Natural killer cell (primary cell): ENCODE measurements at places on chromosomes 3 and 15. TPM values are rescaled to one million over a fixed set of nuclear protein-coding genes. Genes with fewer than 3 reads are reported as not detected.

The PFKFB4 gene
- 2.4 TPM for total RNA-seq

The INO80 gene
- total RNA-seq = 43.9 TPM

The CGNL1 gene
- not detected for total RNA-seq

GRCh38 chr15:33934921-33935320, 33.4 kb upstream of the CHRM5 start:
- DNase-seq = no peak
- H3K4me3 ChIP-seq = no peak overlapping the region
- H3K27me3 ChIP-seq = no peaks in the 10 kb centered on the region
- H3K27ac ChIP-seq = no peak overlapping the region

DNA sequence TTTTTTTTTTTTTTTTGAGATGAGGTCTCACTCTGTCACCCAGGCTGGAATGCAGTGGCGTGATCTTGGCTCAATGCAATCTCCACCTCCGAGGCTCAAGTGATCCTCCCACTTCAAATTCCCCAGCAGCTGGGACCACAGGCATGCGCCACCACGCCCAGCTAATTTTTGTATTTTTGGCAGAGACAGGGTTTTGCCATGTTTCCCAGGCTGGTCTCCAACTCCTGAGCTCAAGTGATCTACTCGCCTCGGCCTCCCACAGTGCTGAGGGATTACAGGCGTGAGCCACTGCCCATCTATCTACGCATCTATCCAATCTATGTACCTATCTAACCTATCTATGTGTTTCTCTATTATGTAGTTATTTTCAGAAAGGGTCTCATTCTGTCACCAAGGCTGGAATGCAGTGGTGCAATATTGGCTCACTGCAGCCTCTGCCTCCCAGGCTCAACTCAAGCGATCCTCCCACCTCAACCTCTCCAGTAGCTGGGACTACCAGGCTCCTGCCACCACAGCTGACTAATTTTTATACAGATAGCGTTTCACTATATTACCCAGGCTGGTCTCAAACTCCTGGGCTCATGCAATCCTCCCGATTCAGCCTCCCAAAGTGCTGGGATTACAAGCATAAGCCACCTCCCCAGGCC, 20.2 kb upstream of the GPX1 start:
- peaks cover 30% of the 10 kb centered on the region for H3K4me1 ChIP-seq
- H3K36me3 ChIP-seq = peaks cover 14% of the 10 kb centered on the region
- no peak overlapping the region for H3K27ac ChIP-seq
- DNase-seq = no peak
- no peaks in the 10 kb centered on the region for H3K27me3 ChIP-seq

The TNFAIP8L3 gene
- total RNA-seq = not detected

DNA sequence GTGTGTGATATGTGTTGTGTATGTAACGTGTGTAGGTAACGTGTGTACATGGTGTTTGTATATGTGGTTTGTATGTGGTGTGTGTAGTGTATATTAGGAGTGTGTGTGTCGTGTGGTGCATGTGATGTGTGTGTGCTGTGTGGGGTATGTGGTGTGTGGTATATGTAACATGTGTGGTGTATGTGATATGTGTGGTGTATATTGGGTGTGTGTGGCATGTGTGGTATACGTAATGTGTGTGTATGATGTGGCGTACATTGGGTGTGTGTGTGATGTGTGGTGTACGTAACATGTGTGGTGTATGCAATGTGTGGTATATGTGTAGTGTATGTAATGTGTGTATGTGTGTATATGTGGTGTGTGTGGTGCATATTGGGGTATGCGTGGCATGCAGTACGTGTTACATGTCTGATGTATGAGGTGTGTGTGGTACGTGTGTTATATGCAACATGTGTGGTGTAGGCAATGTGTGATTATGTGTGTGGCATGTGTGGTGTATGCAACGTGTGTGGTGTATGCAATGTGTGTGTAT, 41.2 kb downstream of the ARRDC4 start:
- H3K27ac ChIP-seq = no peak overlapping the region
- no peak for DNase-seq
- no peaks in the 10 kb centered on the region for H3K36me3 ChIP-seq
- H3K27me3 ChIP-seq = no peaks in the 10 kb centered on the region
- H3K4me3 ChIP-seq = no peak overlapping the region
- H3K4me1 ChIP-seq = no peaks in the 10 kb centered on the region

DNA sequence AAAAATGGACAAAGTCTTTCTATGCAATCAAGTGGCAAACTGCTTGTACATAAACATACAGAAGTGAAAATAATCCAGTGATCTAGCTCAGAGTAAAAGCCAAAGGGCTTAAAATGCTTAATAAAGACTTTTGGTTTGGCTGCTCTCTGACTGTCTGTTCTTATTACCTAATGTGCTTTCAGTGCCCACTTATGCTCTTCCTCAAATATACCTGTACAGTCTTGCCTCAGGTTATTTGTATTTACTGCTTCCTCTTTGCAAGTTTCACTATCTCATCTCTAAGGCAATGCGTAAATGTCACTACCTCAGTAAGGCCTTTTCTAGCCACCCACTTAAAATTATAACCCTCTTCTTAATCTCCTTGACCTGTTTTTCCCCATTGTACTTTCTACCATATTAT, 171.8 kb downstream of the EPHA6 start:
- H3K4me1 ChIP-seq = no peaks in the 10 kb centered on the region
- H3K36me3 ChIP-seq = no peaks in the 10 kb centered on the region
- H3K4me3 ChIP-seq = no peak overlapping the region
- DNase-seq = no peak
- H3K27ac ChIP-seq = no peak overlapping the region
- H3K27me3 ChIP-seq = no peaks in the 10 kb centered on the region

DNA sequence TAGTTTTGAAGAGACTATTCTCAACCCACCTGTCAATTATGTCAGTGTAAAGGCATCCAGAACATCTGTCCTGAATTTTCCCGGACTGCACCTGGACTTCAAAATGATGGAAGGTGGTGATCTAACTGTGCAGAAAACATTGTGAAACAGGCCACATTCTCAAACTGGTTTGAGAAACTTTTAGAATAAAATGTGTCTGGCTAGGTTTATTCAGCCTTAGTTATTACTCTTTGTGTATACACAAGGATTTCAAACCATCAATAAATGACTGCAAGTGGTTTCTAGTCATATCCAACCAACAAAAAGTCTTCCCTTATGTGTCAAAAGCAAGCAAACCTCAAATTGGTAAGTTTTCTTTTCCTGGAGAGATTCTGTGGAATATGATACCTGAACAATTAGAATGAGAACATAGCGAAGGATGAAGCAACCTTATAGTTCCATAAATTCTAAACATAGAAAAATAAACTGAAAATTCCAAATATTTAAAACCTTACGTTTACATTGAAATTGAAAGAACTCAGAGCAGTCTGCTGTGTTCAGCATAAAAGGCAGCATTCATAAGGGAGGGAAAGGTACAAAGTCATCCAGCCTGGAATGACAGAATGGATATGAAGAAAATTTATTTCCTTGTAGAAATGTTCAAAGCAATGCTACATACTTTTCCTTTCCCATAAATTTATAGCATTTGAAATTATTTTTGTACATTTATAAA, 306.6 kb upstream of the TGFBR2 start:
- no peak overlapping the region for H3K4me3 ChIP-seq
- H3K36me3 ChIP-seq = no peaks in the 10 kb centered on the region
- DNase-seq = no peak
- no peaks in the 10 kb centered on the region for H3K4me1 ChIP-seq
- no peaks in the 10 kb centered on the region for H3K27me3 ChIP-seq

The TRIM42 gene
- not detected for total RNA-seq

DNA sequence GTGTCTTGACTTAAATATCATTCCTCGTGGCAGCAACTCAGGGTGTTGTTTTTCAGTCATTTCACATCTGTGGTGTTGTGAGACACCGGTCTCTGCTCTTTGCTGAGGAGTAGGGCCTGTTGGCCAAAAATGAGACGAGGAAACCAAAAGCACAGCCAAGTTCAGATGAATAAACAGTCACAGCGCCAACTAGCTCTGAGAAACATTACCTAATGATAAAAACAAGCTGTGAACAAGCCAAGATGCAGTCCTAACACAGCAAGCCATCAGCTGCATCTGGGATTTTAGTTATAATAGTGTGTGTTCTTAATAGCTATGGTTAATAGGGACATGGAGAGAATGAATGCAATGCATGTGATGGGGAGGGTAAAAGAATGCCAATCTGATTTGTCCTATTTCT, 843.4 kb upstream of the DPPA4 start:
- no peak overlapping the region for H3K27ac ChIP-seq
- no peaks in the 10 kb centered on the region for H3K27me3 ChIP-seq
- no peaks in the 10 kb centered on the region for H3K4me1 ChIP-seq

DNA sequence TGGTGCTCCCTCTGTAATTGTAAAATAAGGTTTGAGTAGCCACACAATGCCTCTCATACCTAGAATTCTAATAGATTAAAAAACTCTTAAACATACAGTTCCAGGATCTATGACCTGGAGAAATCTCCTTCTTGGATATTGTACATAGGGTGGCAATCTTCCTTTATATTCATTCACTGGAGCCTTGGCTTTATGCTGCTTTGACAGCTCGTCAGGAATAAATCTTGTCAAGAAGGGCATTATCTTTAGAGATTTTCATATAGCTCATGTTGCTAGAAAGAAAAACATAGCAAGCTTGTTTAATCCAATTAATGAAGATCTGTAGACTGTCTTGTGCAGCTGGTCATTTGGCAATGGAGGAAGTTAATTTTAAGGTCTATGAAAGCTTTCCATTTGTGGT, 131.1 kb downstream of the PYDC2 start:
- H3K36me3 ChIP-seq = no peaks in the 10 kb centered on the region
- no peaks in the 10 kb centered on the region for H3K27me3 ChIP-seq
- no peak overlapping the region for H3K27ac ChIP-seq
- no peak overlapping the region for H3K4me3 ChIP-seq

- peak; percentile 73 for DNase-seq
- H3K4me3 ChIP-seq = no peak overlapping the region
- peaks cover 70% of the 10 kb centered on the region for H3K4me1 ChIP-seq
- H3K27me3 ChIP-seq = no peaks in the 10 kb centered on the region
- H3K27ac ChIP-seq = peak overlapping the region; percentile 83
Observed at GRCh38 chr15:77024273-77025082, 29.6 kb downstream of the PSTPIP1 start.

The AMT gene
- 13.4 TPM for total RNA-seq

- H3K27ac ChIP-seq = no peak overlapping the region
- H3K27me3 ChIP-seq = no peaks in the 10 kb centered on the region
- H3K4me1 ChIP-seq = peaks cover 4% of the 10 kb centered on the region
- no peak for DNase-seq
- no peak overlapping the region for H3K4me3 ChIP-seq
- no peaks in the 10 kb centered on the region for H3K36me3 ChIP-seq
Observed at GRCh38 chr3:131036986-131037385, 10.3 kb downstream of the NEK11 start.

DNA sequence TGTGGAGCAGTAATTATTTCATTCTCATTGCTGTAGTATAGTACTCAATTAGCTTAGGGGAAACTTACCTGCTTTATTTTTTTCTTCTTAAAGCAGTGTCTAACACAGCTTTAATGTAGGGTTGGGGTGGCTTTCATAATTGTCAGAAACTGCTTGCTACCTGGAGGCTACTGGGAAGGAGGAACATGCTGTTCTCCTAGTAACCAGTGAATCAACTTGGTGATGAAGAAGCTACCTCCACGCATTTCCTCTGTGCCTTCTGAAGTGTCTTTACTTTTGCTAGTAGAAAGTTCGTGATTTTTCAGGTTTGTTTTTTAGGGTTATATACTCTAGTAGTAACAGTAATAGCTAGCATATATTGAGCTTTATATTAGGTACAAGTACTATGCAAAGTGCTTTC, 11.5 kb downstream of the FEM1B start:
- peaks cover 30% of the 10 kb centered on the region for H3K36me3 ChIP-seq
- no peaks in the 10 kb centered on the region for H3K4me1 ChIP-seq
- H3K27me3 ChIP-seq = no peaks in the 10 kb centered on the region
- no peak for DNase-seq
- H3K4me3 ChIP-seq = no peak overlapping the region

- H3K4me3 ChIP-seq = no peak overlapping the region
- peaks cover 47% of the 10 kb centered on the region for H3K4me1 ChIP-seq
- no peaks in the 10 kb centered on the region for H3K27me3 ChIP-seq
Observed at GRCh38 chr3:33047842-33048834, 48.8 kb downstream of the GLB1 start.

The TJP1 gene
- total RNA-seq = not detected

DNA sequence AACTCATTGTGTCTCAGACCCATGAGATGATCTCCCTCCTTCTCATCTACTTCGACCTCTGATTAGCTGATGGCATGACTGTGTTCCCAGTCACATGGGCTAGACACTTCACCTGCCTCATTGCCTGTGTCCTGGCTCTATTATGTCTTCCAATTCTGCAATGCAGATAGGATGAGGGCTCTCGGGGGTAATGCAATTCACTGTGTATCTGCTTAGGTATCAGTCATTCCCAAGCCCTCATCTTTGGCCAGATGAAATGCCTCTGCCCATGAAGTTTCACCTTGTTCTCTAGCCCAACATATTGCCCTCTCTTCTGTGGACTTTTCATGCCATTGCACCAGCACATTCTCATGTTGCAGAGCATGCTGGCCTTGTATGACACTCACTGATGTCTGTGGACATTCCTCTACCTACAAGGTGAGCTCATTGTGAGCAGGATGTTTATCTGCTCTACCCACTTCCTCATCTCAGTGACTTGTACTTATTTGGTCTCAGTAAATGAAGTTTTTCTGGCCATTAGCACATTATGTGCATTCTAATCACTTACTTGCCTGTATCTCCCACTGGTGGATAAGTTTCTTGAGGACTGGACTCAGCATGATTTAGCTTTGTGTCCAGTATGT, 32.3 kb downstream of the MOBP start:
- H3K27ac ChIP-seq = no peak overlapping the region
- H3K27me3 ChIP-seq = peaks cover 15% of the 10 kb centered on the region
- DNase-seq = no peak
- H3K4me3 ChIP-seq = no peak overlapping the region

The C3orf49 gene
- total RNA-seq = not detected

The ZNF774 gene
- 0.47 TPM for total RNA-seq

GRCh38 chr3:122564155-122564912, at the start of the genes DTX3L and PARP9:
Gene DTX3L (plus strand): TSS chr3:122564338. CDS start chr3:122564427, 89 bp downstream.
Gene PARP9 (minus strand): TSS chr3:122564300. CDS start chr3:122559620, 4,680 bp downstream.
- H3K4me1 ChIP-seq = peaks cover 34% of the 10 kb centered on the region
- peak within 1 kb of the TSS; percentile 89 for H3K27ac ChIP-seq
- H3K4me3 ChIP-seq = peak within 1 kb of the TSS; percentile 77
- H3K36me3 ChIP-seq = peaks cover 33% of the 10 kb centered on the region
- no peaks in the 10 kb centered on the region for H3K27me3 ChIP-seq
- peak; percentile 89 for DNase-seq

DNA sequence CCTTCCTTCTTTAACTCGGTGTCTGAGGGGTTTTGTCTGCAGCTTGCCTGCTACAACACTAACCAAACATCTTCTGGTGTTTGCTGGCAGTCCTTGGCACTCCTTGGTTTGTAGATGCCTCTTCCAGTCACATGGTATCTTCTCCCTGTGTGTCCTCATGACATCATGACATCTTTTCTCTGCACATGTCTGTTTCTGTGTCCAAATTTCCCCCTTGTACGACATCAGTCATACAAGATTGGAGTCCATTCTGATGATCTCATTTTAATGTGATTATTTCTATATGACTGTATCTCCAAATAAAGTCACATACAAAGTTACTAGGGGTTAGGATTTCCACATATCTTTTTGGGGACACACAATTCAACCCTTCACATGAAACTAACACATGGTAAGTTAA, 152.3 kb upstream of the LRRN1 start:
- H3K27me3 ChIP-seq = no peaks in the 10 kb centered on the region
- H3K4me1 ChIP-seq = no peaks in the 10 kb centered on the region
- no peak overlapping the region for H3K27ac ChIP-seq
- no peak for DNase-seq

- H3K27me3 ChIP-seq = no peaks in the 10 kb centered on the region
- H3K27ac ChIP-seq = no peak overlapping the region
- DNase-seq = no peak
- no peak overlapping the region for H3K4me3 ChIP-seq
- no peaks in the 10 kb centered on the region for H3K36me3 ChIP-seq
Observed at GRCh38 chr15:33395846-33396245, 85.1 kb downstream of the RYR3 start.
